ENCODE measurements at places on chromosomes 3 and 15. TPM values are rescaled to one million over a fixed set of nuclear protein-coding genes. Genes with fewer than 3 reads are reported as not detected.

CCDC33 gene
- not detected for total RNA-seq

LRRN1 gene
- total RNA-seq, result 0.39 TPM

GOLGA6A gene
- not detected for total RNA-seq

GRCh38 chr3:184652465-184652864 lies 59.4 kb downstream of the MAGEF1 start:
- no peak overlapping the region for H3K4me3 ChIP-seq
- no peaks in the 10 kb centered on the region for H3K27me3 ChIP-seq
- no peaks in the 10 kb centered on the region for H3K36me3 ChIP-seq
- H3K4me1 ChIP-seq, result no peaks in the 10 kb centered on the region

DNA sequence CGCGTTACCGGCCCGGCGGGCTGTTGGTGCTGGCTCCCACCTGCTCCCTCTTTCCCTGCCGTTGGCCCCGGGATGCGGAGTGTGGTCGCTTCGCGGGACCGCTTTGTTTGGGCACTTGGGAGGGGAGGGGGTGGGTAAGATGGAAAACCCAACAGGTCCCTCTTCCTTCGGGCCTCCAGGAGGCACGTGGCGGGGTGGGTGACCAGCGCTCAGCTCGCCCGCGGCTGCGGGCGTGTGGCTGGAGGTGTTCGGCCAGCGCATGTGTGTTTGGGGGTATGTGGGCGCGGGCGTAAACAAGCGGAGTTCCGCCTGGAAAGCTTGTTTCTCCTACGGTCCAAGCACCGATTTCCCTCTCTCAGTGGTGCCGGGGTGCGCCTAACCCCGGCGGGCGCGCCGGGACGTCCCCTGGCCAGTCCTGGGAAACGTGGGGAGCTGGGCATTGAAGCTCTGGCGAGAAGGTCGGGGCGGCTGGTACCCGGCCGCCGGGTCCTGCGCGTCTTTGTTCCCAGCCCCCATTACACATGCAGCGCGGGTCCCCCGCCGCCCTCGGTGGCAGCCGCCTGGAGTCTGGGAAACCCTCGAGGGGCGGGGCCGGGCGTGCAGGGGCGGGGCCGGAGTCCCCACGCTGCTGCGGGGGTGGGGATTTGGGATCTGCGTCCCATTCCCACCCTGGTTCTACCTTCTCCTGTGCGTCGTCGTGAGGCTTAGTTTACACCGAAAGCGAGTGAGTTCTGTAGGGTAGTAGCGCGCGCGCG lies 1.4 kb downstream of the ACVR2B start:
- H3K27ac ChIP-seq, result peak overlapping the region; percentile 55
- peak; percentile 16 for DNase-seq

- H3K27me3 ChIP-seq, result no peaks in the 10 kb centered on the region
- H3K27ac ChIP-seq, result no peak overlapping the region
- no peak overlapping the region for H3K4me3 ChIP-seq
Measured at GRCh38 chr3:102736288-102736974, 301.6 kb downstream of the ZPLD1 start.

DNA sequence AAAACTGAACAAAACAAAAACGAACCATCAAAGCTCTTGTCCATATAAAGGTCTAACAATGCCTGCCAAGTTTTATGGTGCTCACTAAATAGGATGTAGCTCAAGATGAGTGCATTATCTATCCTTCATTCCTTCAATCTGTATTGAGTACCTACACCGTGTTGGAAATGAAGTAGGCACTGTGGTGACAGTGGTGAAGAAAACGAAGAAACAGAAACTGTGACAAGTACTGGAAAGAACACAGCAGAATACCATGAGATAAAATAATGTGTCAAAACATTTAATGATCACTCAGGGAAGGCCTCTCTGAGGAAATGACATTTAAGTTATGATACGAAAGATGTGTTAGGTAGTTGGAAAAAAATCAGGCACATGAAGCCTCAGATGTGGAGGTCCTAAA lies 36.2 kb downstream of the CBLB start:
- no peak for DNase-seq
- H3K4me3 ChIP-seq, result no peak overlapping the region
- no peaks in the 10 kb centered on the region for H3K27me3 ChIP-seq
